SIG-M5 (cell line): ENCODE measurements at places on chromosomes 2 and 18.

DNA sequence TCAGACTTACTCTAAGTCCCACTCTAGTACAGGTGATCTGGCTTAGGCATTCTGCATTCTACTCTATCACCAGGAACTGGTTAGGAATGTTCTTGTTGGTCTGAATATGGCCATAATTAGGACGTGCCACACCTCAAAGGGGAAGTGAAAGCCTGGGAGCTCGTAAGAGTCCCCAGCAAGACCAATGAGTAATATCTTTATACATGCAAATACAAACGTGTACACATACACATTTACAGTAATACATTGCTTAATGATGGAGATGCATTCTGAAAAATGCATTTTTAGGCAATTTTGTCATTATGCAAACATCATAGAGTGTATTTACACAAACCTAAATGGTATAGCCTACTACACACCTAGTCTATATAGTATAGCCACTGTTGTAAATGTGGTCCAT, 19.5 kb upstream of the ERCC3 start:
- peak; percentile 57 for DNase-seq

DNA sequence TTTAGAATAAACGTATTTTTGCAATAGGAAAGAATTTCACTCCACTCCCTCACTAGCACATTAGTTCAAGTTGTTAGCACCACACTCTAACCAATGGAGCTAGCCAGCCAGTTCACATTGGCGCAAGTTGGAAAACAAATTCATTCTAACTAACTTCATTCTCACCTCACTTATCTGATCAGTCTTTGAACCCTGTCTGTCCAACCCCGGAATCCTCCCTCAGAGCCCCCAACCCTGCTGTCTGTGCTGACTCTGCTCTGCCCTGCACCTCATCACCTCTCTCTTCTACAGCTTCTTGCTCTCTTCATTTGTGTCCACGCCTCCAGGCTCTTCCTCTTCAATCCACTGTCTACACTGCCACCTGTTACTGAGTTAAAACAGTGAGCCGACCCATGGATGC, 356.5 kb downstream of the IRS1 start:
- DNase-seq, result no peak

- DNase-seq, result no peak
Observed at GRCh38 chr2:88139203-88139702, 11.4 kb upstream of the FABP1 start.

DNA sequence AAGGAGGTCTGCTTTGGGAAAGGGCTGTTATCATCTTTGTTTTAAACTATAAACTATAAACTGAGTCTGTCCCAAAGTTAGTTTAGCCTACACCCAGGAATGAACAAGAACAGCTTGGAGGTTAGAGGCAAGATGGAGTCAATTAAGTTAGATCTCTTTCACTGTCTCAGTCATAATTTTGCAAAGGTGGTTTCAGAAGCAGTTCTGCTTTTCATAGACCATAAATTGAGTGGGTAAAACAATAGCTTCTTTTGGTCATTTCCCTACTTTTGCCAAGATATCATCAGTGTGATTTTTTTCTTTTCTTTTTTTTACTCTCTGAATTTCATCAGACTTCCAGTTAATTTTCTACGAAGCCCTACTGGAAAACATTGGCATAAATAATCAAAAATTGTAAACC, 117.0 kb downstream of the AP1S3 start:
- DNase-seq, result no peak

- DNase-seq, result no peak
Observed at GRCh38 chr2:128374711-128375413, 56.2 kb upstream of the HS6ST1 start.

GRCh38 chr18:27861539-27861938, 315.4 kb downstream of the CDH2 start:
- DNase-seq, result no peak

DNA sequence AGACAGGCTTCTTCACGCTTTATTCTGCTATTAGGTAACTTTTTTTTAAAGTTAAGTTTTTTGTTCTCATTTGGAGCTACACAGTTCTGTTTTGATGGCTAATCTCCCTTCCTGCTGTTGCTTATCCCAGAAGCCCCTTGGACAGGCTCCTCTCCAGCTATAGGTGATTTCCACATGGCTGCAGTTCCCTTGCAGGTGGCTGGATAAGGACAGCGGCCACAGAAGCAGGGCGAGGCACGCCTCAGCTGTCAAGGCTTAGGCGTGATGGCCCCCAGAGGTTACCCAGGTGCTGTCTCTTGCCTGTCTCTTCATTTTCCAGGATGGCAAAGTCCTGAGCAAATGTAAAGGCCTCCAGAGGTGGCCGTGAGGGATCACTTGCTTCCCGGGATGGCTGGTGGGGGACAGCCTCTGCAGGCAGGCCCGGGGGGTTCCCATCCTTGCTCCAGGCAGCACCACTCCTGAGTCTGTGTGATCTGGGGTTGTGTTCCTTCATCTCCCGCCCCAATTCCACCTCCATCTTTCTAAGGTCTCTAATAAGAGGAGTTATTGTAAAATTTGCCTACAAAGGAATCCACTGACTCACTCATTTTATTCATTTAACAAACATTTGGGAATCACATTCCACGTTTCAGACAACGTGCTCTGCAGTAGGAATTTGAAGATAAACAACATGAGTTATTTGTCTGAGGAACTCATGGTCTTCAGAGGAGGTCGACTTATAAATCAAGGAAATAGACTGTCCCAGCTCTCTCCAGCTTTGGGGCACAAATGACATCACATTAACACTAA, 53.4 kb downstream of the NAPG start:
- no peak for DNase-seq

- DNase-seq, result no peak
Observed at GRCh38 chr2:156890529-156891148, 366.9 kb upstream of the GALNT5 start.
